ENCODE measurements at places on chromosomes 2 and 18. TPM values are rescaled to one million over a fixed set of nuclear protein-coding genes. Genes with fewer than 3 reads are reported as not detected.

Gene IL1RN
- not detected for total RNA-seq

Gene SPATA3
- not detected for total RNA-seq

Gene SCN3A
- total RNA-seq = 0.69 TPM

Gene COA5
- 22.4 TPM for total RNA-seq

Gene APOB
- under 0.01 TPM for total RNA-seq

All from dermis lymphatic vessel endothelial cell (primary cell).